ENCODE measurements at places on chromosomes 7 and 10.

- no peak for DNase-seq
These were observed 23.5 kb downstream of the YKT6 start for GRCh38 chr7:44224080-44224973.

DNA sequence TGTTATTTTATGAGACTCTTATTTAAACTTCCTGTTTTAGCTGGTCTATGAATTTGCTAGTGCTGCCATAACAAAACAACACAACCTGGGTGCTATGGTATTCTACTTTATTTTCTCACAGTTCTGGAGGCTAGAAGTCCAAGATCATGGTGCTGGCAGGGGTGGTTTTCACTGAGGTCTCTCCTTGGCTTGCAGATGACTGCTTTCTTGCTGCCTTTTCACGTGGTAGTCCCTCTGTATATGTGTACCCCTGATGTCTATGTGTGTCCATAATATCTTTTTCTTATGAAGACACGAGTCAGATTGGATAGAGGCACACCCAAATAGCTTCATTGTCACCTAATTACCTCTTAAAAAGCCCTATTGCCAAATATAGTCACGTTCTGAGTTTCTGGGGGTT, 270.5 kb downstream of the BMPER start:
- no peak for DNase-seq

- DNase-seq: peak; percentile 4
These were observed 559 bp downstream of the TRA2A start for GRCh38 chr7:23531050-23531793.

DNA sequence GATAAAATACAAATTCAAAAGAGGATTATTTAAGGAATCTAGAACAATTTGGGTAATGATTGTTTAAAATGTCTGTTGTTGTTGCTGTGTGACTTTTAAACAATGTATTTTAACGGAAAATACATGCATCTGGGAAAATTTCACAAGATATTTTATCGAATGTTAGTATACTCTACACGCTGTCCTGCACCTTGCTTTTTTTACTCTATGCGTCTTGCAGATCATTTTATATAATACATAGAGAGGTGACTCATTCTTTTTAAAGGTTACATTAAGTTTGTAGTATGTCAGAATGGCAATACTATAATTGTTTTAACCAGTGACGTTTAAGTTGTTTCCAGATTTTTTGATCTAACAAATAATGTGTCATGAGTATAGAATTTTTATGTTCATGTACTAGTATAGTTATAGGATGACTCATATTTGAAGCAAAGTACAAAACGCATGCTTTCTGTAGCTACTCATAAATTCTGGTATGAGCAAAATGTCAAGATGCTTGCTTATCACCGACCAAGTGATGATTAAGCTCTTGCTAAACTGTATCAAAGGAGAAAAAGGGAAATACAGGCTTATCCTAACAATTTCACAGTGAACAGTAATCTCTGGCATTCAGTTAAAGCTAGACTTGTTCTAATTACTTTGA, 4.9 kb downstream of the DKK1 start:
- peak; percentile 86 for DNase-seq

- DNase-seq: peak; percentile 74
These were observed at the start of gene DKK1 for GRCh38 chr10:52313933-52314821. TSS of gene DKK1 (plus strand) at chr10:52314281. CDS start at chr10:52314435, 154 bp downstream.

DNA sequence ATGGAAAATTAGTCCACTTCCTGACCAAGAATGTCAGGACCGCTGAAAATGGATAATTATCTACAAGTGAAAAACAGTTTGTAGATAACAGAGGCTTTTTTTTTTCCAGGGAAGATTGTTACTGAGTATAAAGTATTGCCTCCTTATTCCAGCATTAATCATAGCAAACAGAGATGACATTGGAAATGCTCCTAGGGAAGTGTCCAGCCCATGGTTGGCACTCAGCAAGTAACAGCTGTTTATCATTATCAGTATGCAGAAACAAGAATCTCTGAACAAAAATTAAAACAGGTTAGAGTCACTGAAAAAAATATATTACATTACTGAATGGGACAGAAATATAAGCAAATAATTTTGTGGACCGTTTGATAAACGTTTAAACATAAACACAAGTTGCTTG, 14.6 kb downstream of the FGL2 start:
- no peak for DNase-seq

- DNase-seq: no peak
These were observed 3.9 kb upstream of the DEPP1 start for GRCh38 chr10:44982496-44982895.

DNA sequence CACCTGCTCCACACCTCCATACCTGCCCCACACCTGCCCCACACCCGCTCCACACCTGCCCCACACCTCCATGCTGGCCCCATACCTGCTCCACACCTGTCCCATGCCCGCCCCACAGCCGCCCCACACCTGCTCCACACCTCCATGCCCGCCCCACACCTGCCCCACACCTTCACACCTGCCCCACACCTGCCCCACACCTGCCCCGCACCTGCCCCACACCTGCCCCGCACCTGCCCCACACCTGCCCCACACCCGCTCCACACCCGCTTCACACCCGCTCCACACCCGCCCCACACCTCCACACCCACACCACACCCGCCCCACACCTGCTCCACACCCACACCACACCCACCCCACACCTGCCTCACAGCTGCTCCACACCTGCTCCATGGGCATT, 53.0 kb downstream of the PARP12 start:
- no peak for DNase-seq

GRCh38 chr7:120829487-120829886, 28.5 kb downstream of the TSPAN12 start:
- no peak for DNase-seq

DNA sequence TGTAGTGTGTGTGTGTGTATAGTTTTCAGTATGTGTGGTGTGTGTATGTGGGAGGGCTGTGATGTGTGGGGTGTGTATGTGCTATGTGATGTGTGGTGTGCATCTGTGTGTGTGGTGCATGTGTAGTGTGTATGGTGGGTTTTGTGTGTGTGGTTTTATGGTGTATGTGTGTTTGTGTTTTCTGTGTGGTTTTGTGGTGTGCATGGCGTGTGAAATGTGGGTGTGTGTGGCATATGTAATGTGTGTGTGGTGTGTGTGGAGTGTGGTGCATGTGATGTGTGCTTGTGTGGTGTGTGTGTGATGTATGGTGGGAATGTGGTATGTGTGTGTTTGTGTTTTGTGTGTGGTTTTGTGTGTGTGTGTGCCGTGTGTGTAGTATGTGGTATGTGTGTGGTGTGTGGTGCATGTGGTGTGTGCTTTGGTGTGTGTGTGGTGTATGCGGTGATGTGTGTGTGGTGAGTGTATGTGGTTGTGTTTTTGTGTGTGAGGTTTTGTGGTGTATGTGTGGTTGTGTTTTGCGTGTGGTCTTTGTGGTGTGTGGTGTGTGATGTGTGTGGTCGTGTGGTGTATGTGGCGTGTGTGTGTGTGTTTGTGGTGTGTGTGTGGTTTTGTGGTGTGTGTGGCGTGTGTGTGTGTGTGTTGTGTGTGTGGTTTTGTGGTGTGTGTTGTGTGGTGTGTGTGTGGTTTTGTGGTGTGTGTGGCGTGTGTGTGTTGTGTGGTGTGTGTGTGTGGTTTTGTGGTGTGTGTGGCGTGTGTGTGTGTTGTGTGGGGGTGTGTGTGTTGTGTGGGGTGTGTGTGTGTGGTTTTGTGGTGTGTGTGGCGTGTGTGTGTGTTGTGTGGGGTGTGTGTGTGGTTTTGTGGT, 18.0 kb upstream of the PPP2R2D start:
- no peak for DNase-seq

DNA sequence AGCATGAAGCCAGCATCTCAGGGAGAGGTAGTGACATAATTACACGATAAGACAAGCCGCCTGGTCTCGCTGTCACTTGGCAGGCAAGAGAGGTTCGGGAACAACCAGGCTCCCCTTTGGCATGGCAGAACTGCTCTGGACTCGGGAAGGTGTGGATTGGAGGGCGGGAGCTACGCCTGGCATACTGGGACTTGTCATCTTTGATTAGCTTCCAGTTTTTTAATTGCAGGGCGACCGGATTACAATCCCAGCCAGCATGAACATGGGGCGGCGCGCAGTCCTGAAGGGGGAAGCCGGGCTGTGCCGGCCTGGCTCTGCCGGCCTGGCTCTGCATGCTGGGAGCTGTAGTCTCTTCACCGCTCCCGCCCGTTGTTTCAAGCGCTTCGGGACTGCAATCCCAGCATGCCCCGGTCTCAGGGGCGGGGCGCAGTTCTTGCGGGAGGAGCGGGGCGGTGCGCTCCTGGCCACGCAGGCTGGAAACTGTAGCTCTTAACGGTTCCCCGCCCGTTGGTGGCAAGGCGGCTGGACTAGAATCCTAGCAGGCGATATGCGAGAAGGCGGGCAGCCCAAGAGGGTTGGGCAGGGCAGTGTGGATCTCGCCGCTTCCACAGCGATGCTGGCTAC, 45.5 kb upstream of the ZNF716 start:
- no peak for DNase-seq

DNA sequence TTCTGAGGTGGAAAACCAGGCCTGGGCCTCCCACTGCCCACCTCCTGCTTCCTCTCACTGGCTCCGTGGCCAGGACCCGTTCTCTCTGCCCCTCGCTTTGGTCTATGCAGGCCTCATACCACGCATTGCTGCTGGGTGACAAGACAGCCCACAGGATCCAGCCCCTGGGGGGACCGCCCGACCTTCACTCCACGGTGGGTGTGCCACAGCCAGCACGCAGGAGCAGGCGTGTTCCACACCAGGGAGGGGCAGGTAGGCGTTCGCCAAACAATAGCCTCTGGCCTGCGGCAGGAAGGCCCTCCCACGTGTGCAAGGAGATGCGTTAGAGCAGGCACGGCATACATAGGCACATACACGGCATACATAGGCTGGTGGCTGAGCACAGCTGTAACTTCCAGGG, 233.4 kb downstream of the WDR37 start:
- no peak for DNase-seq

DNA sequence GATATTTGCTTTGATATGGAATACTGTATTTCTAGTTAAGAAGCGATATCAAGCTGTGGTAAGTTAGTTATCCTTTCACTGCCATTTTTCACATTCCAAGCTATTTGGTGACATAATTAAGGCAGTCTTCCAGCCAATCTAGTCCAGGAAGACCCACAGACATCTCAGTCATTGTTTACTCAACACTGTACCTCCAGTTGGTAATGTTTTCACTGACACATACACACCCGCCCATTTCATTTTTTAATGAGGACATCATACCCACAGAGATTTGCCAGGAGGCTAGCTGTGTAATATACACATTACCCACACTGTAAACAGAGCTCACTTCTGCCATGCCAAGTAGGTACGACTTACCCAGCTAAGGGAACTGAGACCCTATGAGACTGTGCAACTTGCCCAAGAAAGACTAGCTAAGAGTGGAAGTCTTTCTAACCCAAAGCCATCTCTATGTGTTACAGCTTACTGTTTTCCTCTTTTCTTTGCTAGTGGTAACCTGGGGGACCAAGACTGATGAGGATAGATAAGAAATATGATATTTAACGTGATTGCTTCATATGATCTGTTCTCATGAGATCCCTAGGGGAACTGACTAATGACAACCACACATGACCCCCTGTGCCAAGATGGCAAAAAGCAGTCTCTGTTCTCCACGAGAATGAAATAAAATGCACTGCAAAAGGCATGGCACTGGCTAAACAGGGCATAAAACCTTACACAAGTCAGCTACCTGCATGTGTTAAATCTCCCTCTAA, 179.0 kb downstream of the DGKI start:
- peak; percentile 41 for DNase-seq

- no peak for DNase-seq
These were observed 76.3 kb upstream of the MGMT start for GRCh38 chr10:129390726-129391125.

DNA sequence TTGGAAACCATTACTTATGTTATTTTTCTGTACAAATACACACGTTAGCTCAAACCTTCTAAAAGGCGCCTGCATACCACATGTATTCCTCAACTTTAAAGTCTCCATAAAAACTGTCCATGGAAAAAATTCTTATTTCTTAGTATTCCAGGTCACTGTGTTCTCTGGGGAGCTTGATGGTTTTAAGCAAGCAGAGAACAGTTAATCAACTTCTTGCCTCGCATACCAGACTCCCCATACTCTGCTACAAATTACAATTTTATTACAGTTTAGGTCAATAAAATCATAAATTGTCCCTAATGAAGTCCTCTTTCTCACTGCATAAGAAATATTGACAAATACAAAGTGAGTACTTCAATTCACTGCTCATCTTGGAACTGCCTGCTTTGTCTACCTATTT, 77.0 kb upstream of the GPR22 start:
- DNase-seq: no peak

GRCh38 chr10:57260175-57260574, 899.1 kb upstream of the ZWINT start:
- DNase-seq: peak; percentile 22

- DNase-seq: no peak
These were observed 212.8 kb downstream of the PTN start for GRCh38 chr7:137130751-137131158.

DNA sequence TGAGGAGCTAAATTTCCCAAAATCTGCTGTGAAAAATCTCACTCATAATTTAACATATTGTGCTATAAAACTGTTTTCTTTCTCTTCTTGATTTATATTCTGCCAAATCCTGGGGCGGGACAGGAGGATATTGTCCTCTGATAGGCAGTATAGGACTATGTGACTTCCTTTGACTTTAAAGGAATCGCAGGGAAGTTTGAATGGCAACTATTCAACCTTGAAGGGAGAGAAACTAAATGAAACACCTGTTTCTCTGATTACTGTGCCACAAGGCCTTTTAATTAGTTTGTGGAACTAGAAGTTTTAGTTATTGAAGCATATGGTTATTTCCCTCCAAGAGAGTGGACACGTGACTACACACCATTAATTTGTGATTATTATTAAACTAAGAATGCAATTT, 607.4 kb downstream of the GATA3 start:
- DNase-seq: no peak

- peak; percentile 23 for DNase-seq
These were observed 60.0 kb upstream of the ORC5 start for GRCh38 chr7:104267701-104268368.

DNA sequence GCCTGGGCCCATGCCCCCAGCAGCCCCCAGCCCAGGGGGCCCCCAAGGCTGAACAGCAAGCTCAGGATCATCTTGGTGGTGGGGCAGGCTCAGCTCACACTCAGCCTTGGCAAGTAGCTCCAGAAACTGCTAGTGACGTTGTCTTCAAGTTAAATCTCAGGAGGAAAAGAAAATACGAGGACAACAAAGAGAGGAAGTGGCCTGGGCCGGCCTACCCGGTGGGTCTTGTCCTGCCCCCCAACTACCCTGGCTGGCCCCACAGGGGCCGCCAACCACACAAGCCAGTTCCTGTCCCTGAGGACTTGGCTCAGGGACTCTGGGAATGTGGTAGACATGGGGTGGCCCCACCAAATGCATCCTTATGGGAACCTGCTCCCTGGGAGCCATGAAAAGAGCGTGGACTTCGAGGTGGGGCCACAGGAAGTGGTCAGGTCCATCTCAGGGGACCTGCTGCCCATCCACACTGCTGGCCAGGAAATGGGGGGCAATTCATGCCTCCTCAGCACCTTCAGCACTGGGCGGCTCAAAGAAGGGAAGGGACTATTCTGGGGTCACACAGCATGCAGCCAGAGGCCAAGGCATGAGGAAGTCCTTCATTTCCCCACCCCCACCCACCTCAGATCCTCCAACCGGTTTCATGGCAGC, at the start of gene MMRN2:
TSS of gene MMRN2 (minus strand) at position 145 of the 645 bp plus-strand sequence. CDS start at position 71, 74 bp downstream.
- no peak for DNase-seq
